ENCODE measurements at places on chromosomes 7 and 10.

DNA sequence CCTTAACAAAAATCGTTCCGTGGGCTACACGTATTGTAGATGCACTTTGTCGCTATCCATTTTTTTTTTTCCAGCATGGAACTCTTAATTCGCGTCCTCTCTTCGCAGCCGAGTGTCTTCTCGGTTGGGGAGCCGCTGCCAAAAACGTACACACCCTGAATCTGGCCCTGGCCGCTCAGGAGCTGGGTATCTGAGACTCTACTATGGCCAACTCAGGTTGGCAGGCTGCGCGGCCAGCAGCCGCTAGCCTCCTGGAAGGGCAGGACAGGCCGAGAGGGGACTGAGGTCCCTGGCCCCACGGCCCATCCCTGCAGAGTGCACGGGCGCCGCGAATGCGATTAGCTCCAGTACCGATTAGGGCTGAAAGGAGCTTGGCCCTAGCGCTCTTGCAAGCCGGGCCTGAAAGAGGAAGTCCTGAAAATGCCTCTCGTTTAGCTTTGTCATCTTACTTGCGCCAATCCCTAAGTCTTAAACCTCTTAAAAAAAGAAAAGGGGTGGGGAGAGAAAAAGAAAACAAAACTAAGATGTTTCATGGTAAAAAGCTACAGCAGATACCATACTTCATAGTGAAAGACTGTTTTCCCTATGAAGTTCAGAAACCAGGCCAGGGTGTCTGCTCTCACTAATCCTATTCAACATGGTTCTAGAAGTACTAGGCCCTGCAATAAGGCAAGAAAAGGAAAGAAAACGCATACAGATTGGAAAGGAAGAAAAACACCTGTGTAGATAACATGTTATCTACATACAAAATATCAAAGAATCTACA is 113.2 kb upstream of the RHEB start:
- ATAC-seq = peak; percentile 9

DNA sequence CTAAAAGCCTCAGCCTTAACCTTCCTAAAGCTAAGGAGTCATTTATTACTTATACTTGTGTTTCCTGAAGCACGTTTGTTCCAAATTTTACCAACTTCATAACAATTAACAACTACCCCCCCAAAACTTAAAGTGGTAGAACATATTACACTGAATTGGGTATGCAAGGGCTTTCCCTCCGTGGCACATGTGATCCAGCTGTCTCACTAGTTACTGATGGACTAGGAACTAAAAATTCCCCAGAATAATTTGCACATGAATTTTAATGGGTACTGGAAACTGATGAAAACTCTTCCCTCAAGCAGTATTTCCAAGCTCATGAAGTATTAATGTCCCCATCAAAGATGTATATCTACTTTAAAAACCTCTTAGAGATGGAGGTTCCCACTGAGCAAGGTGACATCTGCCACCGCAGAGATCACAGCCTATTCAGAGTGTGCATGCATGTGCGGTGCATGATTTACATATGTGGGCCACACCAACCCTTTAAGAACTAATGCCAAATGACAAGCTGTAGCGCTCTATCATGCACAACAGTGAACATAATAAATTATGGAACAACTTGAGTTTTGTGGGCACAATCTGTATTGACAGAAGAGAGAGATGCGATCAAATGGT is 139.9 kb upstream of the ADCY1 start:
- ATAC-seq = no peak

DNA sequence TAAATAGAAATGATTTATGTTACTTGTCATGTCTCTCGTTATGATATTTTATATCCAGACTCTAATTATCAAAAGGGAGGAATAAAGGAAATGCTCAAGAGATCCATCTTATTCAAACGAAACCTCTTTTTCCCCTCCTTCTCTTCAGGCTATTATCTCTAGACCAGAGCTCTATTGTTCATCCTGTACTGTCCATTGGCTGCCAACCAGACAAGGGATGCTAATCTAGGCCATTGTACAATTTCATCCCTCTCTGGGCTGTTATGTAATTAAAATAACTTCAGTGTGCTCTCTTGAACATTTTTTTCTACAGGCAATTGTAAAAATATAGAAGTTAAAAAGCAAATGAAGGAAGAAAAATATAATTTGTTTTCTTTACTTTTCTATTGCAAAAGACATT is 220.4 kb downstream of the HDAC9 start:
- no peak for ATAC-seq

DNA sequence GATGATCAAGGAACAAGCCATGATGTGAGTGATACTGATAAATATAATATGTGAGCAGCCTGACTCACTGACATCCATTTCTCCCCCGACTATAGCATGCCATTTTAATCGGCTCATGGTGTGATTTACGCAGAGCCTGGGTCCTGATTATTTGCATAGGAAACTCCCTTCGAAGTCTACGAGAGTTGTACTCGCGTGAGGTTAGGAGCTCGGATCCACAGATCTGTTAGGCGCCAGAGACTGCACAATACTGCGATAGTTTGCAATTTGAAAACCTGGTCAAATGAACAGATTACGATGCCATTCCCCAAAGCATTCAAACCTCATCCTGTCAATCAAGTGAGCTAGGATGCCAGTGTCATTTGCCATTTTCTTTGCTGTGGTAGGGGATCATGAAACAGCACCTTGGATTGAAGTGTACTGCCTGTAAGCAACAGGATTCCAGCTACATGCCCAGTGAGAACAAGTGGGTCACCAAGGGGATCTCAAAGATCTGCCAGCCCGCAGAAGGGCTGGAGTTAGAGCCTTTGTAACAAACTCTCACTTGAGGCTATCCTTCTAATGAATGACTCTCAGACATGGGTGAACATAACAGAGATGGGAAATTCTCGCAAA is 158.3 kb downstream of the FRMD4A start:
- no peak for ATAC-seq

DNA sequence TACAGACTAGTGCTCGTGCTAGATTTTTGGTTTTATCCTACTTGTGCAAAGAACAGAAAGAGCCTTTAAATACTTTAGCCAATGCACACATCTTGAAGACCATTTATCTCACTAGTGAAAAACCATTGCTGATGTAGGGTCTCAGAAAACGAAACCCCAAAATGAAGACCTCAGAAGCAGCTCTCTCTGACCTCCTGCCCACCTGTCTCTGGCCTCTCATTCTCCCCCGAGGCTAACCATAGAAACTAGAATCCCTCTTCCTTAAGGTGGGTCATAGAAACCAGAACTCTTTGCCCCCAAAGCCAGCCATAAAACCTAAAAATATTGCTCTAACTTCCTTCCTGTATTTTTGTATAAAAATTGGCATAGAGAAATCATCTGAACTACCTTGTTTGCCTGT is 112.2 kb downstream of the KIF20B start:
- ATAC-seq = no peak

GRCh38 chr7:27237735-27238334 is 4.8 kb upstream of the EVX1 start:
- no peak for ATAC-seq

- no peak for ATAC-seq
These were observed 771 bp upstream of the ADIRF start for GRCh38 chr10:86967481-86967941.

DNA sequence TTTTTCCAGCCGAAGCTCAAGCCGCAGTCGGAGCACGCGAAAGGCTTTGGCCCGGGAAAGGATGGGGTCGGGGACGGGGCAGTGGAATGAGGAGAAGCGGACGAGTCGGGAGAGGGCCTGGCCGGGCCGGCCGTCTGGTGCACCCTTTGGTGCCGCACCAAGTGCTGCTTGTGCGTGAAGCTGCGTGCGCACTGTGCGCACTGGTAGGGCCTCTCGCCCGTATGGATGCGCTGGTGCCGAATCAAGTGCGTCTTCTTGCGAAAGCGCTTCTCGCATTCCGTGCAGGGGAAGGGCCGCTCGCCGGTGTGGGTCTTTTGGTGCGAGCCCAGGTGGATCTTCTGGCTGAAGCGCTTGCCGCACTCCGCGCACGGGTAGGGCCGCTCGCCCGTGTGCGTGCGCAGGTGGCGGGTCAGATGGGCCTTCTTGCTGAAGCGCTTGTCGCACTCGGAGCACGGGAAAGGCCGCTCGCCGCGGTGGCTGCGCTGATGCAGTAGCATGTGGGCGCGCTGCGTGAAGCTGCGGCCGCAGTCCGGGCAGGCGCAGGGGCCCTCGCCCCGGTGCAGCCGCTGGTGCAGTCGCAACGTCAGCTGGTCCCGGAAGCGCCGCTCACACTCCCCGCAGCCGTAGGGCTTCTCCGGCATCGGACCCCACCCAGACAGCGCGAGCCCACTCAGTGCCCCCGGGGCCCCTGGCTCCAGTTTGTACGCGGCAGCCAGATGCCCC is 7.8 kb downstream of the ZNF467 start:
- no peak for ATAC-seq

DNA sequence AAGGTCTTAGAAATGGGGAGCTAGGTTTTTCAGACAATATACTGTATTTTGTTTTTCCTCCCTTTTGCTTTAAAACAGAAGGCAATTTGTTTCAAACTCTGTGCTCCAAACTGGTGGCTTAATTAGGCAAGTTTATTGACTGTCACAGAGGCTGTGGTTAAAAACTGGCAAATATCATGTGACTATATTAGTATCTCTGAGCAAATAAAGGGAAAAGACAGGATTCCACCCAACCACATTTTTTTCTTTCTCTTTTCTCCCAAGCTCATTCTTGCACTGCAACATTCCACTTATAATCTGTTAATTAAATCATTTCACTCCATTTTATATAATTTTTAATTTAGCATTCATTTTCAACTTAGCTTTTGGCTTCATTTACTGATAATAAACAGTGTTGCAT is 615.8 kb downstream of the AUTS2 start:
- no peak for ATAC-seq

- no peak for ATAC-seq
These were observed 363.3 kb downstream of the TNS3 start for GRCh38 chr7:47218378-47219176.

DNA sequence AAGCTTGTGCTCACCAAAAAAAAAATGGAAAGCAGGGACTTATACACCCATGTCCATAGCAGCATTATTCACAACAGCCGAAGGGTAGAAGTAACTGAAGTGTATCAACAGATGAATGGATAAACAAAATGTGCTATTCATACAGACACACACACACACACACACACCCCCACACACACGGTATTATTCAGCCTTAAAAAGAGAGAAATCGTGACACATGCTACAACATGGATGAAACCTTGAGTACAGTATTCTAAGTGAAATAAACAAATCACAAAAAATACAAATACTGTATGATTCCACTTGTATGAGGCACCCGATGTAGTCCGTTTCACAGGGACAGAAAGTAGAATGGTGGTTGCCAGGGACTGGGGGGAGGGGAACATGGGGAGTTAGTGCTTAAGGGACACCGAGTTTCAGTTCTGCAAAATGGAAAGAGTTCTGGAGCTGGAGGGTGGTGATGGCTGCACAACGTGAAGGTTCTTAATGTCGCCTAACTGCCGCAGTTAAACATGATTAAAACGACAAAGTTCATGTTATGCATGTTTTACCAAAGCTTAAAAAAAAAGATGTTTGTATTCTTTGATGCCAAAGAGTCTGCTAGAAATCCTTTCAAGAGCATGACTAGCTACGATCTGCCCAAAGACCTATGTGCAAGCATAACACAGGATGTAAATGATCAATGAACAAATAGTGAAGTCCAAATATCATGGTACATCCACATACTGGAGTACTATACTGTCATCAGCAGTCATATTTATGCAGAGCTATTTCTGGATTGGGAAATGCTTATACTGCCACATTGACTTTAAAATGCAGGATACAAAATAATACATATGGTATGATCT is 7.2 kb downstream of the TNS3 start:
- no peak for ATAC-seq

GRCh38 chr10:52128056-52128683 is 185.9 kb upstream of the DKK1 start:
- ATAC-seq = no peak

- no peak for ATAC-seq
These were observed 58.9 kb downstream of the KCNMA1 start for GRCh38 chr10:77578583-77579227.

GRCh38 chr10:7484456-7485243 is 73.8 kb upstream of the SFMBT2 start:
- ATAC-seq = no peak

- ATAC-seq = no peak
These were observed 11.0 kb downstream of the ZNF713 start for GRCh38 chr7:55898287-55898686.
